CD4-positive, alpha-beta T cell treated with Interferon gamma for 1 hour (primary cell): ENCODE measurements at places on chromosomes 3 and 15.

GRCh38 chr3:127221446-127222035, 28.6 kb downstream of the PRR23E start:
- no peak for DNase-seq

- no peak for DNase-seq
Measured at GRCh38 chr3:181572432-181572831, 139.3 kb upstream of the SOX2 start.

DNA sequence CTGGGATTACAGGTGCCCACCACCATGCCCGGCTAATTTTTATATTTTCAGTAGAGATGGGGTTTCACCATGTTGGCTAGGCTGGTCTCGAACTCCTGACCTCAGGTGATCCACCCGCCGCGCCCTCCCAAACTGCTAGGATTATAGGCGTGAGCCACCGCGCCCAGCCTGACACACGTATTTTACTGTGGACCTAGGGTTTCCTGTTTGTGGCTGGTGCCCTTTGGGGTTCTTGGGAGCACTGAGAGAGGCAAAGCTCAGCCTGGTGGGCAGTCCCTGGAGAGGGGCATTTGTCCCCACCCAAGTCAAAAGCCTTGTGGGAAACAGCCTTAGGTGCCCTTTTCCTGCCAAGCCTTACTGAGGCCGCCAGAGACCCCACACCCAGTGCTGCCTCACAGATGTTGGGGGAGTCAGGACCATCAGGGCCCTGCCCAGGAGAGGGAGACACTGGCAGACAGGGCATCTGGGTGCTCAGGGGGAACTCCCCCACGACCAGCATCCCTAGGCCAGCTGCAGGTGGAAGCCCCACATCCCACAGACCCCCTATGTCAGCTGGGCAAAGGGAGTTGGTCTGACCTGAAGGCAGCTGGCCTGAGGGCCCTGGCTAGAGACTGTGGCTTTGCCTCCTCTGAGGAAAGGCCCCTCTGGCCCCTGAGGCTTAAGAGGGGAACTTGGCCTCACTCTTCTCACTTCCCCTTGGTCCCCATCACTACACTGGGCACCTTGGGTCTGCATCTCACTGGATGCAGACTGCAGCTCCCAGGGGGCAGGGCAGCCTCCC, 35.1 kb downstream of the DNAH1 start:
- no peak for DNase-seq

DNA sequence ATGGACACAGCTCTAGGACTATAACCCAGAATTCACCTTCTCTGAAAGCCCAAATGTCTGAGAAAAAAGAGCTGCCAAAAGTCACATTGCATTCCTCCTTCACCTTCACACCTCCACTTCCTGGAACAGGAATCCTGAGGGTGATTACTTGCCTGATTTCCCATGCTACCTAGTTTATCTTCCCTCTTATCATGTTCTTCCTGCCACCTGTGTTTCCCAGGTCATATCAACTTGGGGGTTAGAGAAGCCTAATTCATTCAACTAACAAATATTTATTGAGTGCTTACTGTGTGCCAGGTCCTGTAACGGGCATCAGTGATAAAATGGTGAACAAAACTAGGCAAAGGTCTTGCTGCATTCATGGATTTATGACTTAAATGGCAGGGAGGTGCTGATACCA, 279.6 kb upstream of the WNT5A start:
- DNase-seq: no peak

DNA sequence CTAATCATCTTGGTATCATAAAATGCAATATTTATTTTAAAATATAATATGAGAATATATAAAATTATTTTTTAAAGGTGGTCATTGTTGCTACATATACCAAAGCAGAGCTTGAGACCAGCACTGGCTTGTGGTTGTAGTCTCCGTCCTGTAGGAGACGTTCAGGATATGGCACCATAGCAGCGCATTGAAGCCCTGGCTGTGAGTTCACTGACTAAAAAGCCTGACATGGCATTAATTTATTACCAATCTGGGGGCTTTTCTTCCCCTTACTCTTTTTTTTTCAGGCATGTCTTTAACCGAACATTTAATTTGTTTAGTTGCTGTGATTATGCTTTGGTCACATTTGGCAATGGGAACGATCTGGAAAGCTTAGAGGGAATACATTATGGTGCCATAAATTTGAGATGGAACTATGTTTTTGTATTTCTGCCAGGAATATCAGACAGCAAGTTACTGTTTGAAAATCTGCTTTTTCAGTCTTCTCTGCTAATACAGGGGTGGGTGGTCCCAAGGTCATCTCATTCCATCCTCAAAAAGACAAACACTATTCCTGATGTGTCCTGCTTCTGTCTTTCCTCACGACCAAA, 108.5 kb downstream of the ZIC4 start:
- no peak for DNase-seq

DNA sequence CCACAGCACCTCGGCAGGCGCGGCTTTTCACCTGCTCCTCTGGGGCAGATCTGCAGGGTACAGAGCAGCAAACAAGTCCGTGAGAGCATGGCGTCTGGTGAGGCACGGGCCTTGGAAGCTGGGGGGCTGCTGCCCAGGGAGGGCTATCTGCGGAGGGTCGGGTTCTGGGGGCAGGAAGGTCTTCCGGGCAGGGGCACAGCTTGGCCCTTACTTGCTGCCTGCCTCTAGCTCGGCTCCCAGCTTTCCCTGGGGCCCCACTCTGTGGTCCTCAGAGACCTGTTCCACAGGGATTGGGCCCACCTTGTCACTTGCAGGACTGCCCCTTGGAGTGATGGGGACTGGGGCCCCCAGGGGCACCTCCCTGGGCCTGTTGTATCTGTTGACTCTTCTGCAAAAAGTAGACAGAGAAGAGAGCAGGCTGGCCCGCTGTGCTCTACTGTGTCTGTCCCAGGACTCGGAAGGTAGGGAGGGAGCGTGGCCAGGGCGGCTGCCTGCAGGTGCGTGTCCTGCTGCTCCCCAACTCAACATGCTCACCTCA, 84.1 kb downstream of the TBC1D2B start:
- DNase-seq: no peak

DNA sequence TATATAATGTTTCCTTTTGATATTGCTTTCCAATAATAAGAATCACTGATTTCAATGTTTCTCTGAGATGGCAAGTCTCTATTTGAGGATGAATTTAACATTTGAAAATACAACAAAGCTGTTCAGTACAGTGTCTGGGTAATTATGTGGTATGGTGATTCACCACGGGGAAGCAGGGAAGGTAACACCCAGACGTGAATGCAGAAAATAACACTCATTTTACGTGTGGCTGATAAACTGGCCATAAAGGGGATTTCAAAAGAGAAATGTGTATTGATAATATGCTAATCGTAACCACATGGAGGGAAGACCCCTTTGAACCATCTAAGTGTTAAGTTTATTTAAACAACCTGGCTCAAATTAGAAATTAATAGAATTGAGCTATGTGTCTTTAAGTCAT, 344.6 kb downstream of the GRM7 start:
- no peak for DNase-seq

DNA sequence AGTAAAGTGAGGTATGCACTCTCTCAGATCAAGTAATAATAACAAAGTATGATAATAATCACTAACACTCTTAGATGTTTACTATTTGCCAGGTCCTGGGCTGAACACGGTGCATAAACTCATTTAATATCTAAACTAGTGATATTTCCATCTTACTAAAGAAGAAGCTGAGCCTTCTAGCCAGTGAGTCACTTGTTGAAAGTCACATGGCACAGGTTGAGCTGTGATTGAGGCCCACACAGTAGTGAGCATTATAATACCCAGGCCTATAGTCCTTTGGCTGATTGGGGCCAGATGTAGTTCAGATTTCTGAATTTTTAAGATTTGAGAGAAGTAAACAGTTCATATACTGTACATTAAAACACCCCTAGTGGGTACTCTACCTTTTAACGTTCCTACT, 93.2 kb upstream of the CCDC80 start:
- no peak for DNase-seq

GRCh38 chr15:97683831-97684230, 276.7 kb upstream of the ARRDC4 start:
- DNase-seq: no peak

GRCh38 chr15:76682259-76682658, 222.9 kb downstream of the SCAPER start:
- no peak for DNase-seq

GRCh38 chr3:124033360-124034015, 41.6 kb upstream of the ROPN1 start:
- DNase-seq: no peak

GRCh38 chr15:93035953-93036810, 52.8 kb downstream of the RGMA start:
- peak; percentile 42 for DNase-seq

GRCh38 chr3:4504340-4505261, 11.5 kb downstream of the ITPR1 start:
- peak; percentile 33 for DNase-seq

DNA sequence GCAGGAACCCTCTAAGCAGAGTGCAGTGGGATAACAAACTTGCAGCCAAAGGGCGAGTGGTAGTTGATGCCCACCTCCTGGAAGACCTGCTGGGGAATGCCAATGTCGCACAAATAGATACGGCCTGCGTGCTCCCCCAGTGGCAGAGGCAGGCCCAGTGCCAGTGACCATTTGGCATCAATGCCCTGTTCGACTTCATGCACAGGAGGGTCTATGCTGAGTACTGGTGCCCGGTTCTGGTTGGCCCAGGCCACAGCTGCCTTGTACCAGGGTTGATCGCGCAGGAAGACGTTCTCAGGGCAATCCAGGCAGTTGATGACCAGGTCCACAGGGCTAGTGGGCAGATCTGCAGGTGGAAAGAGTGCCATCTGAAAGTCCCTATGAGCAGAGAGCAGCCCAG, 17.0 kb downstream of the CLK3 start:
- DNase-seq: no peak

DNA sequence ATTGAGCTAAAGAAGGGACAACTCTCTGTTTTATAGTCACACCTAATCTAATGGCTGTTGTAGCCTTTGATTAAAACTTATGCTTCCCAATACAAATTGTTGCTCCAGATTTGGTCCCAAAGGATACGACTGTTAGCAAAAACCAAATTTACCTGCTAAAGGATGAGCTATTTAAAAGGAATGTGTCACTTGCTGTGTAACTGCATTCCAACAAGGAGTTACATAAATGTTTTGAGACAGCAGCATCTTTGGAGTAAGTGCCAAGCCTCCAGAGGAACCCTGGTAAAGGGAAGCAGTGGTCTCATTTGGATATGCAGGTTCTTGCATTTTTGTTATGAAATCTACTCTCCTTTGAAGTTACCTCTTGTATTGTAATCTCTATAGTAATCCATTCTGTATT, 233.3 kb downstream of the THSD4 start:
- DNase-seq: no peak

- no peak for DNase-seq
Measured at GRCh38 chr3:48470286-48470685, 23.7 kb downstream of the ATRIP start.

- DNase-seq: no peak
Measured at GRCh38 chr15:99101501-99101900, 3.4 kb upstream of the SYNM start.

DNA sequence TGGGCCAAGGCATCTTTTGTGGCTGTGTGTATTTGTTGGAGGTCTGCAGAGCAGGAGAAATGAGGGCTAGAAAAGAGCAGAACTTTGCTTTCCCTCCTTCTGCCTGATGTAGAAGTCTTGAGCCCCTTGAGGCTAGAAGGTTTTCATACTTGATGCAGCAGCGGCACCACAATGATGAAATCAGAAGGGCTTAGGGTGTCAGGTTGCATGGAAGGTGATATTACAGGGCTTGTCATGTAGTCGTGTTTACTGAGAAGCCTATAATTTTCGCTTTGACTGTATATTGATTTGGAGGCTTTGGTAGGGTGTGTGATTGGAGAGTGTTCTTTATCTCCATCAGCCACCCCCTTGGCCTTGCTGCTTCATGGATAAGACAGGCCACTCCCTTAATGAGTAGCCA, 339.8 kb downstream of the THSD4 start:
- no peak for DNase-seq

DNA sequence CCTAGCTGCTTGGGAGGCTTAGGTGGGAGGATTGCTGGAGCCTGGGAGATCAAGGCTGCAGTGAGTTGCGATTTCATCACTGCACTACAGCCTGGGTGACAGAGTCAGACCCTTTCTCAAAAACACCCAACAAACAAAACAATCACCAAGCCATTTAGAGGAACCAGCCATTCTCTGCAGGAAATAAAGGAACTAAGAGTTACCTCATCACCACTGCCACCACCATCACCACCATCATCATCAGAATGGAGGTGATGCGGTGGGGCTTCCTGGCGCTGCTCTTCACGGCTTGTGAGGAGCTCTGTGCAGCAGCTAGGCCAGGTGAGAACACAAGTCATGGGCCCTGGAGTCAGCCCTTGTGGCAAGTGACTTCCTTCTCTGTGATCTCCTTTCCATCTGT, 37.7 kb upstream of the KLHL25 start:
- DNase-seq: peak; percentile 43

GRCh38 chr15:36960179-36960946, 140.0 kb downstream of the MEIS2 start:
- no peak for DNase-seq

- DNase-seq: no peak
Measured at GRCh38 chr15:46620392-46621013, 985.7 kb downstream of the SQOR start.

GRCh38 chr3:128971421-128972100, 22.3 kb downstream of the CFAP92 start:
- DNase-seq: no peak

DNA sequence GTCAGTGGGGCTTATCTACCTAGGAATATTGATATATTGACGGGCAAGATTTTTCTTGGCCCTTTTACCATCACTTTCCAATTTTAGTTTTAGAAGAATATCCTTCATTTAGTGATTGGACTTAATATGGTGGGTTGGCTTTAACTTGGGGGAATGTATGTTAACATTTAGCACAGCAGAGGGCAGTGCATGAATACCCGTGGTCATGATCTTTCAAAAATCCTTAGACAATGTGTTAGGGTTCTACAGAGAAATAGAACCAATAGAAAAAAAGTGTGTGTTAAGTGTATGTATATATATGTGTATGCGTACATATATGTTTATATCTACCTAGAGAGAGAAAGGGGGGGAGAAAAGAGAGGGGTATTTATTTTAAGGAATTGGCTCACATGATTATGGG, 36.9 kb downstream of the GPR171 start:
- DNase-seq: no peak

- DNase-seq: no peak
Measured at GRCh38 chr15:98635848-98636247, 12.5 kb upstream of the IGF1R start.

- no peak for DNase-seq
Measured at GRCh38 chr15:22951381-22952280, 28.5 kb downstream of the CYFIP1 start.

DNA sequence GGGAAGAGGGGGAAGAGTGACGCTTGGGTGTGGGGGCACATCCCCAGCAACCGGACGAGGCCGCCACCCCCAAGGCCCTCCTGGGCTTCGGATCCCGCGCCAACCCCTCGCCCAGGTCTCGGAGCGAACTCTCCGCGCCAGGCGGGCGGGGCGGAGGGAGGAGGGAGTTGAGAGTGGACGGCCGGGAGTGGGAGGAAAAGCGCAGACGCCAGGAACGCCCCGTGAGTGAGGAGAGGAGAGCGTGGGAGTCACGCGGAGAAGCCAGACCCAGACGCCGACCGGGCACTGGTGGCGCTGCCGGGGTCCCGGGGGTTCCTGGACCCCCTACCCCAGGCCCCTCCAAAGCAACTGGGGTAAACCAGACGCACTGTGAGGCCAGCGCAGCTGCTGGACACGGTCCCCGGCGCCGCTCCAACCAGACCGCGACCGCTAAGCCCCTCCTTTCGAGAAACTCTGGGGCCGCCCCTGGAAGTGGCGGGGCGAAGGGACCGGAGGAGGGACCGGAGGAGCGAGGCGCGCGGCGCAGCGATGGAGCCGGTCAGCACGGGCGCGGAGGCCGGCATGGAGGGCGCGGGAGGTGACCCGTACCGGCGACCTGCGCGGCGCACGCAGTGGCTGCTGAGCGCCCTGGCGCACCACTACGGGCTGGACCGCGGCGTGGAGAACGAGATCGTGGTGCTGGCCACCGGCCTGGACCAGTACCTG, at the start of gene EFCC1:
Gene EFCC1, plus strand, starts transcription at position 204 of the 705 bp plus-strand sequence. Its CDS starts 325 bp downstream, at position 529.
- no peak for DNase-seq
